ENCODE measurements at places on chromosomes 3 and 15.

DNA sequence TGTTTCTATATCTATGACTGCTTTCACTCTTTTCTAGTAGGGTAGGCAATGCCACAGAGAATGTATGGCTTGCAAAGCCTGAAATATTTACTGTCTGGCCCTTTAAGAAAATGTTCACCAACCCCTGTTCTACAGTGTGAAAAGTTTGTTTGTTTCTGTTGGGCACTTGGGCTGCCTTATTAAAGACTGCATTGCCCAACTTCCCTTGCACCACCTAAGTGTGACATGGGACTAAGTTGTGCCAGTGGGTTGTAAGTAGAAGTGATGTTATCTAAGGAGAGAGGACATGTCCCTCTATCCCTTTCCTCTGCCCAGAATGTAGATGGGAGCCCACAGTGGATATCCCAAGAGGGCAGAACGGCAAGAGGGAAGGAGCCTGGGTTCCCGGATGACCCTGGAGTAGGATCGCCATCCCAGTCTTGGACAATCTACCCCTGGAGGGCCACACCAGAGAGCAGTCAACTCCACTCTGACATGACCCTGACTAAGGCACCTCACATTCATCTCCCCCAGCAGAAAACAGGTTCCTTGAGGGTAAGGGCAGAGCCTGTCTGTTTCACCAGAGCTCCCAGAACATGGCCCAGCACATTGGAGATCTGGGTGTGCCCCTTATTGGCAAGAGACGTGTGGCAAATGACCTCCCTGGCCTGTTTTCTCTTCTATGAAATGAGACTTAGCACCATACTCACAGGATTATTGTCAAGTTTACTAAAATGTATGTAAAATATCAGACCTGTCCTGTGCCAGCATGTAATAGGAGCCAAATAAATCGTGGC lies 138.8 kb downstream of the SMAD6 start:
- no peak for DNase-seq

DNA sequence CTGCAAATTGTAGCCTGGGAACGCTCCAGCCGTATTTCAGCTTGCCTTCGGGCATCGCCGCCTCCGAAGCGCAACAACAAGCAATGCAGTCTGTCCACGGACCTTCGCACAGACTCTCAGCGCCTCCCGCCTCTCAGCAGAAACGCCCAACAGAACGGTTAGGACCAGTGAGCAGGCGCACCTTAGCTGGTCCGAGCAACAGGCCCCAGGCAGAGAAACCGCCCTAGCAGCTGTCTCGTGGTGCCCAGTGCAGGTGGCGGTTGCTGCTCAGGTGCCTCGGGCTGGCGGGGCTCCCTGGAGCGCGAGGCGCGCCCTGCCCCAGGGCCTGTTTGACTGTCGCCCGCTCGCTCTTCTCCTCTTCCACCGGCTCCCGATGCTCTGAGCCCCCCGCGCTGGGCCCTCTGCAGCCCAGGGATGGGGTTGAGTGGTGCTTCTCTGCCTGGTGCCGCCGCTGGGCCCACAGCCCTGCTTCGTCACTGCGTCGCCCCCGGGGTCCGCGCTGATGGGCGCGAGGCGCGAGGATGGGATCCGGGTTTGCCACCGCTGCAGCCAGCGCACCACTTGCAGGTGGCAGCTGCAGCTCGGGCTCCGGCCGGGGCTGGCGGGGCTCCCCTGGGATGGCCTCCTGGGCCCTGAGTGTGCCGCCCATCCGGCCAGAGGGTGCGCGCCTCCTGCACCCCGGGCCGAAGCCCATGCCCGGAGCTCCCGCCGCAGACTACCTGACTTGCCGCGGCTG lies 268.4 kb upstream of the FRG2C start:
- DNase-seq, result no peak

DNA sequence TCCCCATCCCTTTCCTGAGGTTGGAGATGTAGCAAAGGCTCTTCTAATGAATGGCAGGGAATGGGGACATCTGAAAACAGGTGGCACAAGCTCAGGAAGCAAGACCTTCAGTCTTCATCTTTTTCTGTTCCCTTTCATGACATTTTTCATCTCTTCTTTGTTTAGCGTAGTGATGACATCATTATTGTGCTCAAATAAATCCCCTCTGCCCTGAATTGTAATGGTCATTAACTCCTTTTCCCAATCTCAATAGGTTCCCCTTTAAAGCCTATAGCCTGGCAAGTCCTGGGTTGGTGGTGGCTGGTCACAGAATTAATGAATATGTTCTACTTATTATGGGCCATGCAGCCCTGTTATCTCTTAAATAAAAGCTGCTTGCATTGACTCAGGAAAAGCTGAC lies 21.4 kb downstream of the TF start:
- DNase-seq, result no peak

DNA sequence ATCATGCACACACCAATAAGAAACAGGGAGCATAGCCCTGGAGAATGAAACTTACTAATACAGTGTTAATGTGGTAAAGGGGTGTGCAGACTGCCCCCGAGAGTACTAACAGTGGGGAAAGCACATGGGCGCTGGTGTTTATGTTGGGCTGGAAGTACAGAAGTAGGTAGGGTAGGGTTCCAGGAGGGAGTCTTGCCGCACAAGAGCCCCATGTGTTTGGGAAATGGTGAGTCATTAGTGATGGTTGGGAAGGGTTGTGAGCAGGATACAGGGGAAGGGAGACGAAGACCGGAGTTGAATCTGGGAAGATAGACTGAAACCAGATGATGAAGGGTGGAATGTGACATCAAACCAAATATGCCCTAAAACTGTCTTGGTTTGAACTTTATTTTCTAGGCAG lies 117.1 kb downstream of the THSD4 start:
- no peak for DNase-seq

DNA sequence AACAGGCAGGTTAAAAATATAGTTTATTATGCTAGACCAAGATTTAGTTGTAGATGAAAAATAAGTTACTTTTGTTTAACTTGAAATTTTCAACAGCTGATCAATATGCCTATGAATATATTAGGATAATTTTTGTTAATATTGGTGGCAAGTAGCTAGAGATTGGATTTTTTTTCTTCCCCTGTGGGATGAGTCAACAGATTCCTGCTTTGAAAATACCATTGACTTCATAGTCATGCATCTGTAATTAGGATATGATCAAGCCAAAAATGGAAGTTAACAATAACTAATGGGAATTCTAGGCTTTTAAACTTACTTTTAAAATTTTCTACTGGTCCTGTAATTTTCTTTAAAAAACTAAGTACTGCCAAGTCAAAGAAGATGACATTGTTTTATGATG lies 211.7 kb downstream of the ZIC1 start:
- DNase-seq, result no peak

DNA sequence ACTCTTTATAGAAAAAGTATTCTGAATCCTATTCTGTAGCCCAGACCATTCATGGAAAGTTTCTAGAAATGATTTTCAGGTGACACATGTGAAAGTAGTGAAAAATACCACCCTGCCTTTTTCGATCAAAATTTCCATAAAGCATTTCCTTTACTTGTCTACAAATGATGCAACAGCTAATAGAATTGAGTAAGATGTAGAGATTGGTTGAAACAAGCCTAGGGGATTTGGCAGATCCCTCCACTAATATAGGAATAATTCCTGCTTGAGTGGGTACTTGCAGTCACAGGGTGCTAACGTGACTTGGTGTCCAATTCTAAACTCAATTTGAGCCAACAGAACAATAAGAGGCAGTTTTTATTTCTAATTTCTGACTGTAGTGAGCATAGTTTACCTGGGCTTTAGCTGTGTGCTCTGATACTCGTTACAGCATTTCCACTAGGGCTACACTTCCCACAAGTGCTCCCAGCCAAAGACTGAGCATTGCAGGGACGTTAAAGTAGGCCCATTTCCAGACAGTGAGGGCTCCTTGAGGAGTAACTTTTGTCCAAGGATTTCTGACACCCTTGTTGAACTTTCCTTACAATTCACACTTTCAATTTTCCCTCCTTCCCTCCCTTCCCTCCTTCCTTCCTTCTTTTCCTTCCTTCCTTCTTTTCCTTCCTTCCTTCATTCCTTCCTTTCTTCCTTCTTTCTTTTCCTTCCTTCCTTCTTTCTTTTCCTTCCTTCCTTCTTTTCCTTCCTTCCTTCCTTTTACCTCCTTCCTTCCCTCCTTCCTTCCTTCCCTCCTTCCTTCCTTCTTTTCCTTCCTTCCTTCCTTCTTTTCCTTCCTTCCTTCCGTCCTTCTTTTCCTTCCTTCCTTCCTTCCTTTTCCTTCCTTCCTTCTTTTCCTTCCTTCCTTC lies 53.9 kb upstream of the TP63 start:
- no peak for DNase-seq

GRCh38 chr15:100732211-100733055 lies 130.0 kb downstream of the ASB7 start:
- DNase-seq, result no peak

DNA sequence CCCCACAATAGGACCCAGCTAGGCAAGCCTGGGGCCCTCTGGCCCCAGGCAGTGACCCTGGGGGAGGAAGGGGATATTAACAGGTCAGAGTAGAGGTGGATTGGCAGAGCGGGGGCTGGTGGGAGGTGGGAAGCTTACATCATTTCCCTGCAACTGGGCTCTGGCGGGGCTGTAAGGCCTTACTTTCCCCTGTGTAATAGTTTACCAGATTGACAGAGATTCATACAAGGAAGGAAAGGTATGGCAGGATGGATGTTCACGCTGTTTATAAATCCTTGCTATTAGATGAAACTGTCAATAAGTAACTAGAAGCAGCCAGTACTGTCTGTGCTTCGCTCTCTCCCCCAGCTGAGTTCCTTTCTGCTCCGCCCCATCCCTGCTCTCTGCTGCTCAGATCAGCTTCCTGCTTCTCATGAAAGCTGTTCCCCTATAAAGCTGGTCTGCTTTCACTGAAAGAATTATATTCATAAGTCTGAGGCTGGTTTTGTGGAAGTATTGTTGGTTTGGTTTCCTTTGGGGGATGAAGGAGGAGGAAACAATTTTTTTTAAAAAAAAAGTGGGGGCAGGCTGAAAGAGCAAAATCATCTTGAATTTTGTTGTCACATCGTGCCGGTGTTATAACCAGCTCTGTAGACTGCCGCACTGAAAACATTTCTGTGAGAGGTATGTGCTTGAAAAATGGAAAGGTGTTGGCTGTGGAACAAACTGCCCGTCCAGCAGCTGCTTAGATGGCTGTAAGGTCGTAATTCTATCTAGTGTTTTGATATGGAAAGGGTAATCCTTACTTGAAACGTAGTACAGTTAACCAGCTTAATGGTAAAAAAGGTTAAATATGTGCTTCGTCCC lies 76.4 kb downstream of the BBX start:
- DNase-seq, result no peak

- no peak for DNase-seq
Measured at GRCh38 chr15:47477341-47477740, 240.0 kb upstream of the SEMA6D start.

DNA sequence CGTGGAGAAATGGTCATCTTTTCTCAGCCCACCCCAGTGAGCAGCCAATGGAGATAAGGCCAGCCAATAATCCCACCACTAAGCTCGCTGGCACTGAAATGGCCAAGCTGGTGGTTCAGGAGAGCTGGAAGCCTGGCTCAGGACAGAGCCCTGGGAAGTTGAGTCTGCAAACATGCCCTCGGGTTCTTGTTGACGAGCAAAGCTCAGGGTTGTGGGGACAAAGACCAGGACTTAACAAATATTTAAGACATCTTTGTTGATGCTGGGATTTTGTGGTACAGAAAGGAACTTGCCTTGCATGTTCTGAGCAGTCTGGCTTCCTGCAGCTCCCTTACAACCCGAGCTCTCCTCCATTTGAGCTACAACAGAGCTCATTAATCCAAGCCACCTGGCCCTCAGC lies 4.4 kb downstream of the FAH start:
- no peak for DNase-seq
